ENCODE measurements at places on chromosomes 5 and 9. TPM values are rescaled to one million over a fixed set of nuclear protein-coding genes. Genes with fewer than 3 reads are reported as not detected.

DNA sequence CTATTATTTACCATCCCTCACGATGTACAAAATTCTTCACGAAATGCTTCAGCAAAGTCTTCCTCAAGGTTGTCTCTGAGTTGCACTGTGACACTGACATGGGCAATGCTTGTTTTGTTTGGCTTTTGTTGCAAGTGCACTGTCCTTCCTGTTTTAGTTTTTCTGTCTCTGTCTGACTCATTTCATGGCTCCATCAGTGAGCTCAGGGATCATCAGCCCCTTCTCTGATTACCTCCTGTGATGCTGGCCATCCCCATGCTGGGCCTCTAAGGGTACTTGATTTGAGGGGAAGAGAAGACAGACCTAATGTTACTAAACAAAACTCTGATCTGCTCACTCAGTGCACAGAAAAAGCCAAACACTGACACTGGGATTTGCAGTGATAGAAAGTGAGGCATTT is 37.6 kb upstream of the STX17 start:
- DNase-seq, result no peak

GRCh38 chr9:74379718-74380117 is 117.4 kb upstream of the RORB start:
- peak; percentile 16 for DNase-seq

- no peak for DNase-seq
These were observed 89.2 kb downstream of the THBS4 start for GRCh38 chr5:80124121-80124918.

- DNase-seq, result no peak
These were observed 19.0 kb downstream of the CCNJL start for GRCh38 chr5:160293386-160293785.

- no peak for DNase-seq
These were observed 7.9 kb downstream of the SNCAIP start for GRCh38 chr5:122319897-122320296.

DNA sequence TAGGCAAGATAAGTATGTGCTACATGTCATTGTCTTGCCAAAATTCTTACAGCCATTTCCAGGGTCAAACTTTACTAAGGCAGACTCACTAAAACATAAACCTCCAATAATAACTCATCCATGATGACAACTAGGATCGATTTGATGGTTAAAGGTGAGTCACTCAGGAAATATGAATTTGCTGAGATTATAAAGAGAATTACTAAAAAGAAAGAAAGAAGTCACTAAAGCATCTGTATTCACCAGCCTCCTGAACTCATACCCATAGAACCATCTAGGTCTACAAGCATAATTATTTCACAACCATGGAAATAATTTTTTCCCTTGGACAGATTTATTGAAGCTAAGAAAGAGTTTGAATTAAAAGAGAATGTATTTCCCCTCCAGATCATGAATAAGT is 258.6 kb downstream of the TLE1 start:
- no peak for DNase-seq

GRCh38 chr5:136021016-136021405 is 7.8 kb upstream of the TGFBI start:
- no peak for DNase-seq

- DNase-seq, result no peak
These were observed 361.2 kb downstream of the HCN1 start for GRCh38 chr5:45334939-45335338.

Gene ZNF367
- polyA plus RNA-seq, result 8.6 TPM

Gene FTMT
- not detected for polyA plus RNA-seq

Gene CDH6
- polyA plus RNA-seq, result 78.5 TPM

Gene KCNN2
- 4.6 TPM for polyA plus RNA-seq

Gene FAM169A
- polyA plus RNA-seq, result 20.3 TPM

Data from renal pelvis (tissue), 12 donors.